ENCODE measurements at places on chromosomes 16 and 17.

GRCh38 chr17:46013502-46014165 lies 14.6 kb downstream of the STH start:
- DNase-seq: no peak

DNA sequence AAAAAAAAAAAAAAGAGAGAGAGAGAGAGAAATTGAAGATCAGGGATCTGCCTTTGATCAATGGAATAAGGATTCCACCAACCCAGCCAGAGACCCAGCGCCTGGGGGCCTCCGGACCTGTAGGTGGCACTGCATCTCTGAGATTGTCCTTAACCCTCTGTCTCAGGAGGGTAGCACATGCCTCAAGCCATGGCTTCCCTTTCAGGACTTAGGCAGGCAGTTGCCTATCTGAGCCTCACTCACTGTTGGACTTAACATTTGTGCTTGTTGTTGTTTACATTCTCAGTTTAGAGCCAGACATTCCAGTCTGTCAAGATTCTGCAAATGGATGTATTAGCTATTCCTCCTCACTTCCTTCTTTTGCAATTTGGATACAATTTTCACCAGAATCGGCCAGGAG lies 5.1 kb upstream of the SCNN1B start:
- DNase-seq: no peak

GRCh38 chr16:24188751-24189318 lies 67.3 kb upstream of the CACNG3 start:
- DNase-seq: no peak

- DNase-seq: no peak
Measured at GRCh38 chr16:46712911-46713310, 23.5 kb downstream of the ORC6 start.

GRCh38 chr17:77901481-77901880 lies 57.0 kb upstream of the TNRC6C start:
- no peak for DNase-seq

GRCh38 chr17:65572581-65573281 lies 11.3 kb upstream of the AXIN2 start:
- no peak for DNase-seq

DNA sequence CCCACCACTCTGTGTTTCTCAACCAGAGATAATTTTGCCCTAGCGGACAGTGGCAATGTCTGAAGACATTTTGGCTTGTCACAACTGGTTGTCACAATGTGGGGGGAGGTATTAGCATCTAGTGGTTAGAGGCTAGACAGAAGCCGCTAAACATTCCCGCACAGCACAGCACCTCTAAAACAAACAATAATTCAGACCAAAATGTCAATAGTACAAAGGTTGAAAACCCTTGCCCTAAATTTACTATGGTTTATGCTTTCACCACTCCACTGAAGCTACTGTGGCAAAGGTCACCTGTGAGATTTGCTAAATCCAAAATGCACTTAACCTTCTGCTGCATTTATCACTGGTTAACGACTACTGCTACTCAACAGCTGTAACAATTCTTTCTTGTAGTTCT lies 14.1 kb downstream of the NUP88 start:
- no peak for DNase-seq

DNA sequence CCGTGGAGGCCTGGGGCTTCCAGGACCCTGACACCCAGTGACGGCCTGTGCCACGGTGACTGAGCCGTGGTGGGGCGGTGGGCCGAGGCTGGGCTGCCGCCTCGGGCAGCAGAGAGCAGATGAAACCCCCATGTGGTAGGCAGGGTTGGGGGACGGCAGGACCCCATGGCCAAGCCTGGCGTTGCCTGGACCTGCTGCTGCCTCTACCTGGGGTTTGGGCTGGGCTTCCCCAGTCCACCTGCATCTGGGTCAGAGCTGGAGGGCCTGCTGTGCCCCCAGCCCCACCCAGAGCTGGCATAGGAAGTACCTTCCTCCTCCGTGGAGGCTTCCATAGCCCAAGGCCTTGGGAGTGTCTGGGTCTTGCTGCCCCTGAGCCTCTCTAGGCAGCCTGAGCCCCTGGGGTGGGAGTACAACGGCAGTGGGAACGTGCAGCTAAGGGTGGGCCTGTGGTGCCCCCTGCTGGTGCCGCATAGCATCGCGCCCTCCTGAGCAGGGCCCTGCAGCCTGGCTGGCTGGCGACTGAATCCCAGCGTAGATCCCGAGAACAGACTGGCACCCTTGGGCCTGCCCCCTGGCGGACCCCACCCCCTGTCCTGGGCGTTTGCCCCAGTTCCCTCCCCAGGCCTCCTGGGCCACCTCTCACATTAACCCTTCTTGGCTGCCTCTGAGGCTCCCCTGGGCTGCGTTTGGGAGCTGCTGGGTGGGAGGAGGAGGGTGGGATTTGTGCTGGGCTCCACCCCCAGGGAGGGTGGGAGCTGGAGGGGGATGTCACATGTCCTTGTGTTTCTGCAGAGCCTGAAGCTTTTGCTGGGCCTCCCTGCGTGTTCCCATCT lies 12.6 kb upstream of the ATP6V0C start:
- DNase-seq: no peak

- no peak for DNase-seq
Measured at GRCh38 chr17:64533784-64534183, 27.0 kb downstream of the CEP95 start.

GRCh38 chr17:45228763-45229539 lies 7.3 kb downstream of the FMNL1 start:
- DNase-seq: no peak

- no peak for DNase-seq
Measured at GRCh38 chr16:72517154-72517553, 345.2 kb upstream of the PMFBP1 start.

DNA sequence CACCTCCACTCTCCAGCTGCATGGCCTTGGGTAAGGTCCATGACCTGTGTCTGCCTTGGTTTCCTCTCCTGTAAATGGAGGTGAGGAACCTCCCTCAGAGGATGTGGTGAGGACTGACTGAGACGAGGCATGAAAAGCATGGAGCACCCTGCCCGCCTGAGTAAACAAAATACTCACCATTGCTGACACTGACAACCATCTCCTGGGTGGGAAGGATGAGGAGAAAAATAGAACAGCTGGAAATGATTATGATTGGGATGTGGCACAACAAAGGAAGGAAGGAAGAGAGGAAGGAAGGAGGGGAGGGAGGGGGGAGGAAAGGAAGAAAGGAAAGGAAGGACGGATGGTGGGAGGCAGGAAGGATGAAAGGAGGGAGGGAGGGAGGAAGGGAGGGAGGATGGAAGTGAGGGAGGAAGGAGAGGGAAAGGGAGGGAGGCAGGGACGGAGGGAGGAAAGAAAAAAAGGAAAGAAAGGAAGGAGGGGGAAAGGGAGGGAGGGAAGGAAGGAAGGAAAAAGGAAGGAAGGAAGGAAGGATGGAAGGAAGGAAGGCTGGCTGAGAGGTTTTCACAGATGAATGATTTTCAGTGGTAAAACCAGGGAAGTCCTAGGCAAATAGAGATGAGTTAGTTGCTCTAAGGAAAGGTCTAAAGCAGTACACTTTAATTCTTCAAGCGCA lies 276.5 kb upstream of the XYLT1 start:
- no peak for DNase-seq

- DNase-seq: peak; percentile 81
Measured at GRCh38 chr16:48623304-48624016, 13.5 kb upstream of the N4BP1 start.

DNA sequence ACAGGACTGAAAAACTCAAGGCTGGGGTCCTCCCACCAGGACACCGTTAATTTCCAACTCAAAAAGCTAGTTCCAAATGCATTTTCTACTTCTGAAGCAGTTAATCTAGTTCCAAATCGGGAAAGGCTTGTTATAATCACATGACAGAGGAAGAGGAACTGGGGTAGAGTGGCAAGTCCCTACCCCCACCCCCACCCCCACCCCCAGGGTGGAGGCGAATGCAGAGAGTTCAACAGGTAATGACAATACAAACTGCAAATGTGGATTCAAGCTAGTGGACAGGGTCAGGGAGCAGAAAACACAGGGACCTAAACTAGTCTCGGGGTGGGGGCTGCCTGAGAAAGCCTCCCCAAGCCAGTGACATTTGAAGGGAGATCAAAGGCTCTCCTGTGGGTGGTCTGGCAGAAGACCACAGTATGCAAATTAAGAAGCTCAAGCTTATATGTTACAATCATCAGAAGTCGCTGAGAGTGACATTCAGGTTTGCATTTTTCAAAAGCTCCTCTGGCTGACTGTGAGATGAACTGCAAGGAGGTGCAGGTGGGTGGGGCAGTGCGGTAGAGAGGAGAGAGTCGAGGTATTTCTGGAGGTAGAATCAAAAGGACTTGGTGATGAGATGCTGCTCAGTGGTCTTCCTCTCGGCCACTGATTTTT lies 56.4 kb upstream of the SLC25A19 start:
- DNase-seq: no peak

GRCh38 chr17:50111673-50112655 lies 16.8 kb downstream of the PDK2 start:
- DNase-seq: no peak

DNA sequence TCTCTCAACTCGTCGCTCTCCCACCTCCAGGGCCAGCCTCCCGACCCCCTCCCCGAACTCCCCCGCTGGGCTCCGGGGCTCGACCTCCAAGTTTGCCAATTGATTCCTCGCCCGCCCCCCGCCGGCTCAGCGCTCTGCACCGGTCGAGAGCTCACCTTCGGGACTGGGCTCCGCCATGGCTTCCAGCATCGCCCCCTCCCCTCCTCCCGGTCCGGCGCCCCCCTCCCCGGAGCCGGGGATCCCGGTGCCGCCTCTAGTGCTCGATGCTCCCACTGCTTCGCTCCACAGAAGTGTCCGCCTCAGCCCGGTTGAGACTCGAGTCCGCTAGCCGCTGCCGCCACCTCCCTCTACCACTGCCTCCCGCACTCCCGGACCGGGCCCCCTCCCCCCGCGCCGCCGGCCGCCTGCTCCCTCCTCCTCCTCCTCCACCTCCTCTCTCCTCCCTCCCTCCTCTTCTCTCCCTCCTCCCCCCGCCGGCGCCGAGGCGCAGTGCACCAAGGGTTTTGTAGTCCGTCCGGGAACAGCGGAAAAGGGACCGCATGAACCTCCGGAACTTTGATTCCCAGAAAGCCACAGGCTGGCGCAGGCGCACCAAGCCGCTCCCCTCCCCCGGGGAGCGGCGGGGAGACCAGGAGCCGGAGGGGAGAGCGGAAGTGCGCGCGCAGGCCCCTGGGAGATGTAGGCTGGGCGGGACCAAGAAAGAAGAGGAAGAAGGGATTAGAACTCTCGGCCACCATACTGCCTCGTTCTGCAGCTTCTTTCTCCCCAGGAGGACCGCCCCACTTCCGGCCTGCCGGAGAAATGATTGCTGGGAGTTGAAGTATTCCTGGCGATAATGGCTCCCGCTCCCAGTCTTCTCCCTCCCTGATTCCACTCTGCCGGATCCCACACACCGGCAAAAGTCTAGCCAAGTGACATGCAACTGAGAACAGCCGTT lies at the start of gene PHF23:
Gene PHF23, minus strand, starts transcription at position 367 of the 937 bp plus-strand sequence. Its CDS starts 178 bp downstream, at position 189.
- DNase-seq: peak; percentile 98

GRCh38 chr16:15509051-15509592 lies 74.7 kb downstream of the BMERB1 start:
- no peak for DNase-seq

DNA sequence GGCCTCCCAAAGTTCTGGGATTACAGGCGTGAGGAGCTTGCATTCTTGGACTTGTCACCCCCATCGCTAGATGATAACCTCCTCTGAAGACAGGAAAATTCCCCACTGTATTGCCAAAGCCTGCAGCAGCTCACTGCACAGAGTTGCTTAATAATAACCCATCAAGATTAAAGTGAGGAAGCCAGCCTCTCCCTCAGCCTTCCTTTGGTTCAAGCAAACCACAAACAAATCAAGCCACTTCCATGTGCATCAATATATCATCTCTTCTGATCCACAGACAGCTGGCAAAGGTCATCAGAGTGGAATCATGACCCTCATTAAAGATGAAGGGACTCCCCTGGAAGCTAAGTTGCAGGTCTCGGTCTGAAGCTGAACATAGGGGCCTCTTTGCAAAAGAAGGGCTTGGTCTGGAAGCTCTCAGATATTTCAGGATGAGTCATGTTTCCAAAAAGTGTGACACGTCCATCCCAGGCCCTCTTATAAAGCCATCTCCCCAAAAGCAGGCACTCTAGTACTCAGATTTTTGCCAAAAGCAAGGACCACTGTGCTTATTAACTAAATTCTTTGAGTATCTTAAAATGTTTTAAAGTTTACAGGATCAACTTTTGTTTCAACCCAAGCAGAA lies 4.8 kb downstream of the EMP2 start:
- no peak for DNase-seq

DNA sequence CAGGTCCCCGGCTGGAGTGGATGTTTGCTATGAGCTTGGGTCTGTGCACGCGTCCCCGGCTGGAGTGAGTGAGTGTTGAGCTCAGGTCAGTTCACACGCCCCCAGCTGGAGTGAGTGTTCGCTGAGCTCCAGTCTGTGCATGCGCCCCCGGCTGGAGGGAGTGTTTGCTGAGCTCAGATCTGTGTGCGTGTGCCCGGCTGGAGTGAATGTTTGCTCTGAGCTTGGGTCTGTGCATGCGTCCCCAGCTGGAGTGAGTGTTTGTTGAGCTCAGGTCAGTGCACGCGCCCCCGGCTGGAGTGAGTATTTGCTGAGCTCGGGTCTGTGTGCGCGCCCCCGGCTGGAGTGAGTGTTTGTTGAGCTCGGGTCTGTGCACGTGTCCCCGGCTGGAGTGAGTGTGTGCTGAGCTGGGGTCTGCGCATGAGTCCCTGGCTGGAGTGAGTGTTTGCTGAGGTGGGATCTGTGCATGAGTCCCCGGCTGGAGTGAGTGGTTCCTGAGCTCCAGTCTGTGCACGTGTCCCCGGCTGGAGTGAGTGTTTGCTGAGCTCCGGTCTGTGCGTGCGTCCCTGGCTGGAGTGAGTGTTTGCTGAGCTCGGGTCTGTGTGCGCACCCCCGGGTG lies 284.2 kb downstream of the SNX29 start:
- DNase-seq: no peak

DNA sequence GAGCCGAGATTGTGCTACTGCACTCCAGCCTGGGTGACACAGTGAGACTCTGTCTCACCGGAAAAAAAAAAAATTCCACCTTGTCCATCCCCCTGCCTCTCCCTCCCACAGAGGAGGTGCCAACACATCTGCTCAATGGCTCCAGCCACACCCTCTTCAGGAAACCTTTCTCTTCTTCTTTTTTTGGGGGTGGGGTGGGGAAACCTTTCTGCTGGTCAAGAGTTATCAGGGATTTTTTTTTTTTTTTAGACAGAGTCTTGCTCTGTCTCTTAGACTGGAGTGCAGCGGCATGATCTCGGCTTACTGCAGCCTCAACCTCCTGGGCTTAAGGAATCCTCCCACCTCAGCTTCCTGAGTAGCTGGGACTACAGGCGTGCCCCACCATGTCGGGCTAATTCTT lies 18.7 kb downstream of the TNS4 start:
- DNase-seq: no peak

DNA sequence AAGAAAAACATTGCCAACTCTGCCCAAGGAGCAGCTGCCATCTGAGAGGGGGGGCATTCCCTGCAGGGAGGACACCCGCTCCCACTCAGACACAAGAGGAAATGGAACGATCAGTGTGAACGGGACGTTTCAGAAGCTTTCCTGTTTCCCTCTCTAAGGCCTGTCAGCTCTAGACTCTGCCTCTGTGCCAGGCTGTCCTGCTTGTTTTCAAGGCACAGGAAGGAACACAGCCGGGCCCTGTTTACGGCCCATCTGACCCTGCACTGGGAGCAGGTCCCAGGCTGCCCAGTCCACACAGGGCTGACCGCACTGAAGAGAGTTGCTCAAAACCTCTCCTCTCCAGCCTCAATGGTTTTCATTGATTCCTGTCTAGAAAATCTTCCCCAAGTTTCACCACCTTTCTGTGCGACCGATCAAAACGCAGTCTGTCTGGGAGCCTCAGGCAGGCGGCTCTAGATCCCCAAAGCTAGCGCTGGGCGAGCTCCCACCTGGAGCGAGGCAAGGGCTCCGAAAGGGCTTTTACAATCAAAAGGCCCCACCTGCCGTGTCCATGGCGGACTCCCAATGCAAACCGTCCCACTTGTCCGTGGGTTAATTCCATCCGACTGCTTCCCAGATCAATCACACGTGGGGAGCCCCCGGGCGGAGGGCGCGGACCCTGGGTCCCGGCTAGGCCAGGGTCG lies 1.5 kb downstream of the PIEZO1 start:
- no peak for DNase-seq
